ENCODE measurements at places on chromosomes 4 and X. TPM values are rescaled to one million over a fixed set of nuclear protein-coding genes. Genes with fewer than 3 reads are reported as not detected.

BMPR1B gene
- total RNA-seq, result 0.17 TPM

IKBKG gene
- 8.7 TPM for total RNA-seq

DNA sequence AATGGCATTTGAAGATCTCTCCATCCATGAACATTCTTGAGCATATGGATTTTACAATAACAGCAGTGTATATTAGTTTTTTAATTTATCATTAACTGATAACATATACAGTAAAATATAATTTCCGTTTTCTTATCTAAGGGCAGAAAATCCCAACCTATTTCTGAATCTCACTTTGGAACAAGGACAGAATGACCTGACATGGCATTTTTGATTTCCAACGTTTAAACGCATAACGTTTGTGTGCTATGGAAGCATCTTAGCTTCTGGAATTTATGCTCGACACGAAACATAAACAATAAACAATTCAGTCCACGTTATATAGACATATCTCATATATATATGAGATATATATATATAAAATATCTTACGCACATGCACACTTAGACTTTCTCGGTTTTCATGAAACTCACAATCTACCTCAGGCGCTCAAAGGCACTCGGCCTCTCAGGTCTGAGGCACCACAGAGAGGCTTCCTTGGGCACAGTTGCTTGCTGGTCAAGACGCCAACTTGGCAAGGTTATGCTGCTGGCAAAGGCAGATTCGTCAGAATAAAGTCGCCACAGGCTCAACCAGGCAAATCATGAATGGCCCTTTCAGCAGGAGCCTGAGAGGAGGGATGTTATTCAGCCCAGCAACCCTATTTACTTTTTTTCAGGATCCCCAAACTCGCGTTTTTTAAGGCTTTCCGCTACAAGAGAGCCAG, 1.0 kb upstream of the UGT8 start:
- DNase-seq, result no peak

DNA sequence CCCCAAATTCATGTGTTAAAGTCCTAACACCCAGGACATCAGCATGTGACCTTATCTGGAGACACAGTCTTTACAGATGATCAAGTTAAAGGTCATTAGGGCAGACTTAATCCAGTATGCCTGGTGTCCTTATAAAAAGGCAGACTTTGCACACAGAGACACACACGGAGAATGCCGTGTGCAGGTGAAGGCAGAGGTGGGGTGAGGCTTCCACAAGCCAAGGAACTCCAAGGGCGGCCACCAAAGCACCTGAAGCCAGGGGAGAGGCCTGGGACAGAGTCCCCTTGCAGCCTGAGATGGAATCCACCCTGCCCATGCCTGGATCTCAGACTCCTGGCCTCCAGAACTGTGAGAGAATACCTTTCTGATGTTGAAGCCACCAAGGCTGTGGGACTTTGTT, 26.1 kb upstream of the SORCS2 start:
- no peak for DNase-seq
